ENCODE measurements at places on chromosomes 13 and 19. TPM values are rescaled to one million over a fixed set of nuclear protein-coding genes. Genes with fewer than 3 reads are reported as not detected.

The BRME1 gene
- 8.8 TPM for total RNA-seq

DNA sequence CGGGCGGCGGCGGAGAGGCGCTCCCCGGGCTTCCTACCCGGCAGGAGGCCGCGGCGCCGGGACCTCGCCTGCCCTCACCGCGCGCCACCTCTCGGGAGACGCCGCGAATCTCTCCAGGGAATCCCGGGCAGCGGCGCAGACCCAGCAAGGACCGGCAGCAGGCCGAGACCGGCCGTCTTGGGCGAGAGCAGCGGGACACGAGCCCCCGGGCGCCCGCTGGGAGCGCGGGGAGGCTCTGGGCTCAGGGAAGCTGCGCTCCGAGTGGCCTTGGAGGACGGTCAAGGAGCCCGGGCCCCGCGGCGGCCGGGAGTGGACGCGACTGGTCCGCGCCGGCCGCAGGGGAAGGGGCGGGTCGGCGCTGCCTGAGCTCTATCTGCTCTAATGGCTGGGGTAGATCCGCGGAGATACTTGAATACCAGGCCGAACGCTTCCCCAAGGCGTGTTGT is 14.7 kb downstream of the CDX2 start:
- H3K36me3 ChIP-seq = no peaks in the 10 kb centered on the region
- H3K4me1 ChIP-seq = no peaks in the 10 kb centered on the region
- H3K4me3 ChIP-seq = peak overlapping the region; percentile 16
- peaks cover 100% of the 10 kb centered on the region for H3K27me3 ChIP-seq
- no peak for DNase-seq

DNA sequence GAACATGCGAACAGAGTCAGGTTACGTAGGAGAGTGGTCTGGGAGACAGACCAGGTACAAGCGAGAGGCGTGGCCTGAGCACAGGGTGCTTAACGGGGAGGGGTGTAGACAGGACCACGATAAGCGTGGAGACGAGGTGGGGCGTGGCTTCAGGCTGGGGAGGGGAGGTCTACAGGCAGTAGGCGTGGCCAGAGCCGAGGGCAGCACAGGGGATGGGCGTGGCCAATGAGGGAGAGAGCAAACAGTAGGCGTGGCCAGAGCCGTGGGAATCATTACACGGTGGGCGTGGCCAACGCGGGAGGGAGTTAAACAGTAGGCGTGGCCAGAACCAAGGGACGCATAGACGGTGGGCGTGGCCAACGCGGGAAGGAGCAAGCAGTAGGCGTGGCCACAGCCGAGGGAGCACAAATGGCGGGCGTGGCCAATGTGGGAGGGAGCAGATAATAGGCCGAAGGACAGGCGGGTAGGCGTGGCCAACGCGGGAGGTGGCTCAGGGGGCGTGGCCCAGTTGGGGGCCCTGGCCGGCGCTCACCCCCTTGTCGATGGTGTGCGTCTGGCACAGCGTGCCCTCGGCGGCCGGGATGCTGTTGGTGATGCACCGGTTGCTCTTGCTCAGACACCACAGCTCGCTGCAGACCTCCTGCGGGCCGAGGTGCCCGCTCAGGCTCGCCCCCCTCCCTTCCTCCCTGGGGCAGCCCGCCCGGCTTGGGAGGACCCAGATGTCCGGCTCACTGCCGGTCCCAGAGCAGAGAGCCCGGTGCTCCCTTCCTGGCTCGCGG is 15.2 kb upstream of the MYO1F start:
- DNase-seq = peak; percentile 100
- peak overlapping the region; percentile 5 for H3K27ac ChIP-seq
- H3K27me3 ChIP-seq = no peaks in the 10 kb centered on the region
- H3K4me3 ChIP-seq = peak overlapping the region; percentile 28

DNA sequence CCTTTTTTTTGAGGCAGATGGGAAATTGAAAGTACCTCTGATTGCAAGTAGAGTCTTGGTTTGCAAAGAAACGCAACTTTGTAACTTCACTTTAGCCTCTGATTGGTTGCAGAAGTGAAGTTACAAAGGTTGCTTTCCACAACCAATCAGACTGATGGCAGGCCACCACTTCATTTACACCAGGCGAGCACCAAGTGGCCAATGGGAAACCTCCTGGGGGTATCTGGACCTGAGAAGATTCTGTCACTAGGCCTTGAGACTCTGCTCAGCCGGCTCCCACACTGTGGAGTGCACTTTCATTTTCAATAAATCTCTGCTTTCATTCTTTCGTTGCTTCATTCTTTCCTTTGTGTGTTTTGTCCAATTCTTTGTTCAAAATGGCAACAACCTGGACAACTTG is 19.1 kb downstream of the PEPD start:
- H3K27me3 ChIP-seq = no peaks in the 10 kb centered on the region
- no peak for DNase-seq
- no peak overlapping the region for H3K4me3 ChIP-seq
- H3K36me3 ChIP-seq = no peaks in the 10 kb centered on the region
- H3K27ac ChIP-seq = no peak overlapping the region

GRCh38 chr19:13437919-13438618 is 68.2 kb downstream of the CACNA1A start:
- no peaks in the 10 kb centered on the region for H3K4me1 ChIP-seq
- H3K27me3 ChIP-seq = no peaks in the 10 kb centered on the region
- no peak for DNase-seq
- H3K36me3 ChIP-seq = no peaks in the 10 kb centered on the region
- H3K4me3 ChIP-seq = no peak overlapping the region

DNA sequence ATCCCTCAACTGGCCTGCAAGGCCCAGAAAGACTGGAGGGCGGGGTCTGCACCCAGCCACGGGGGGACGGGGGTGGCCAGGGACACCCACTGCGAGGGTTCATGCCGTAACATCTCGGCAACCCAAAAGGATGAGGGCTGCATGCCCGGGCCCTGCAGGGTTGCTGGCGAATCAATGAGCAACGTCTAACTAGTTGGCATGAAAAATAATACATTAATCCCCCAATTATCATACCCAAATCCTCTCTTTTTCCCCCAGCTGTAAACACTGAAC is 232.2 kb downstream of the TUBA3C start:
- H3K27ac ChIP-seq = no peak overlapping the region
- no peak overlapping the region for H3K4me3 ChIP-seq
- no peaks in the 10 kb centered on the region for H3K27me3 ChIP-seq
- no peak for DNase-seq

DNA sequence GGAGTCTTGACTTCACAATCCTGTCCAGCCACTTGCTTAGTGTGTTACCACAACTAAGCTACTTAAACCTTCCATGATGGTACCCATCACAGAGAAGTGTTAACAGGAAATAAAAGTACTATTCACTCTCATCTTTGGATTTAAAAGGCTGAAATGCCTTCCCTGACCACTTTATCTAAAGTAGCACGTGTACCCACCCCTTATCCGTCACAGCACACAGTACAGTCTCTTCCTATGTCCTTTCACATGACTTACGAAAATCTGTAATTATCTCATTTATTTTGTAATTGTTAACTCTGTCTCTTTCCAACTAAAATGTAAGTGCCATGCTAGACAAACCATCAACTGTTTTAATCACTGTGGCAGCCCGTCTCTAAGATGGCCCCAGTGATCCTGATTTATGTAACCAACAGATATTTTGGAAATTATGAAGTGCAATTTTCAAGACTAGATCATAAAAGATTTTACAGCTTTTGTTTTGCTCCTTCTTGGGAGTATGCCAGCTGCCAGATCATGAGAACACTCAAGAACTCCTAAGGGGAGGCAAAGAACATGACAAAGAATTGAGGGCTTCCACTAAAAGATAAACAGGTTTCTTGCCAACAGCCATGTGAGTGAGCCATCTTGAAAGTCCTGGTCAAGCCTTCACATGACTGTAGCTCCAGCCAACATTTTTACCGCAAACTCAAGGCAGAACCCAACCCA is 44.9 kb downstream of the DIAPH3 start:
- H3K27ac ChIP-seq = no peak overlapping the region
- no peaks in the 10 kb centered on the region for H3K27me3 ChIP-seq
- no peaks in the 10 kb centered on the region for H3K36me3 ChIP-seq
- H3K4me3 ChIP-seq = no peak overlapping the region
- H3K4me1 ChIP-seq = peaks cover 6% of the 10 kb centered on the region
- DNase-seq = no peak

DNA sequence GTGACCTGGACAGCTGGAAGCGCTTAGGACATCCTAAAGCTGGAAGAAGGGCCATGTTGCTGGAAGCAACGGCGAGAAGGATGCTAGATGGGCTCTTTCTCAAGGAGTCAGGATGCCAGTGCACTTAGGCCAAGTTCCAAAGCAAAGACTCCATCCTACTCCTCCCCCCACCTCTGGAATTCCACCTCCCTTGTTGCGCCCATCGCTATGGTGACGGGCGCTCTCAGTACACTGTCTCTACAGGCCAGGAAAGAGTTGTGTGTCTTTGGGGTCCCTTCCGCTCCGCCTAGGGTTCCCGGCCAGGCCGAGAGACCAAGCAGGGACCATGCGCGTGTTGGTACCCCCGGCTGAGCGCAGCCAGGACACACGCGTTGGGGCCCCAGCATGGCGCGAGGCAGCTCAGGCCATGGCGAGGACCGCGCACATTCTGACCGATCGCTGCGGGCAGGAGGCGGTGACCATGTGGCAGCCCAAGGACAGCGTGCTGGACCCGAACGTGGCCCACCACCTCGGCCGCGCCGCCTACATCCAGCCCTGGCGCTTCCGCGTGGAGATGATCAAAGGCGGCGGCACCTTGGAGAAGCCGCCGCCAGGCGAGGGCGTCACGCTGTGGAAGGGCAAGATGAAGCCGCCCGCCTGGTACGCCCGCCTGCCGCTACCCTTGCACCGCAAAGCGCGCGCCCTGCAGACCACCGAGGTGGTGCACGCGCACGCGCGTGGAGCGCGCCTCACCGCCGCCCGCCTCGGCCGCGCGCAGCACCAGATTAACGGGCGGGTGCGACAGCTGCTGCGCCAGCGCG is 31.0 kb upstream of the SLC1A6 start:
- H3K27ac ChIP-seq = no peak overlapping the region
- peaks cover 27% of the 10 kb centered on the region for H3K27me3 ChIP-seq
- peak; percentile 3 for DNase-seq
- no peak overlapping the region for H3K4me3 ChIP-seq
- H3K4me1 ChIP-seq = no peaks in the 10 kb centered on the region
- no peaks in the 10 kb centered on the region for H3K36me3 ChIP-seq

The PDX1 gene
- not detected for total RNA-seq

- no peaks in the 10 kb centered on the region for H3K36me3 ChIP-seq
- H3K27ac ChIP-seq = peak overlapping the region; percentile 85
- no peaks in the 10 kb centered on the region for H3K27me3 ChIP-seq
- DNase-seq = peak; percentile 76
- H3K4me3 ChIP-seq = peak overlapping the region; percentile 16
Measured at GRCh38 chr19:35135389-35135909, 590 bp upstream of the LGI4 start.
